Stimulated activated CD8-positive, alpha-beta memory T cell treated with anti-CD3 and anti-CD28 coated beads, Interleukin-4, amount 100 ng/mL, for 24 hours (primary cell): ENCODE measurements at places on chromosomes 16 and 17.

- DNase-seq: no peak
Measured at GRCh38 chr17:37742762-37743611, 1.9 kb downstream of the HNF1B start.

DNA sequence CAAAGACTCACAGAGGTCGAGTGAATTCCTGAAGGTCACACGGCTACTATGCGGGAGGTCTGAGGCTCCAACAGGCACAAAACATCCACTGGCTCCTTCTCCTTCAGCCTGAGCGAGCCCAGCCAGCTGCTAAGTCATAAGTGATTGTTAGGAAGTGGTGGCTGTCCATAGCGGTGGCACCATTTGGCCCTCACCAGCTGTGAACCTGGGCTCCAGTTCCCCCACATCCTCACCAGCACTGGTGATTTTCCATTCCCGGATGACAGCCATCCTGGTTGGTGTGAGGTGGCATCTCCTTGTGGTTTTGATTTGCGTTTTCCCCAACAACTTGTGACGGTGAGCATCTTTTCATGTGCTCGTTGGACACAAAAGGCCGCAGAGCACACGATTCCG, 302.8 kb downstream of the FOXL1 start:
- no peak for DNase-seq

DNA sequence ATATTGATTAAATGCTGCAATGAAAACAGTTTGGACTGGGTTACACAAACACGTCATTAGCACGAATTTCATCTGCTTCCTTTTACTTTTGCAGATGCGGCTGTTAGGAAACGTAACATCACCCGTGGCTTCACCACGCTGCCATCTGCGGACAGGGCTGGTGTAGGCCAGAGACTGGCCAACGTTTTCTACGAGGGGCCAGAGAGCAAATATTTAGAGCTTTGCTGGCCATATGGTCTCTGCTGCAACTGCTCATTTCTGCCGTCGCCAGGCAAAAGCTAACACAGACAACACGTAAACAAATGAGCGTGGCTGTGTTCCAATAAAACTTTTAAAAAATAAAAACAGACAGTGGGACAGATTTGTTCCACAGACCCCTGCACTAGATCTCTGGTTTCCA, 96.6 kb downstream of the ENGASE start:
- DNase-seq: no peak

GRCh38 chr17:2692781-2693135, 18.8 kb downstream of the CLUH start:
- no peak for DNase-seq

- DNase-seq: no peak
Measured at GRCh38 chr17:41118721-41119120, 548 bp upstream of the KRTAP4-11 start.

DNA sequence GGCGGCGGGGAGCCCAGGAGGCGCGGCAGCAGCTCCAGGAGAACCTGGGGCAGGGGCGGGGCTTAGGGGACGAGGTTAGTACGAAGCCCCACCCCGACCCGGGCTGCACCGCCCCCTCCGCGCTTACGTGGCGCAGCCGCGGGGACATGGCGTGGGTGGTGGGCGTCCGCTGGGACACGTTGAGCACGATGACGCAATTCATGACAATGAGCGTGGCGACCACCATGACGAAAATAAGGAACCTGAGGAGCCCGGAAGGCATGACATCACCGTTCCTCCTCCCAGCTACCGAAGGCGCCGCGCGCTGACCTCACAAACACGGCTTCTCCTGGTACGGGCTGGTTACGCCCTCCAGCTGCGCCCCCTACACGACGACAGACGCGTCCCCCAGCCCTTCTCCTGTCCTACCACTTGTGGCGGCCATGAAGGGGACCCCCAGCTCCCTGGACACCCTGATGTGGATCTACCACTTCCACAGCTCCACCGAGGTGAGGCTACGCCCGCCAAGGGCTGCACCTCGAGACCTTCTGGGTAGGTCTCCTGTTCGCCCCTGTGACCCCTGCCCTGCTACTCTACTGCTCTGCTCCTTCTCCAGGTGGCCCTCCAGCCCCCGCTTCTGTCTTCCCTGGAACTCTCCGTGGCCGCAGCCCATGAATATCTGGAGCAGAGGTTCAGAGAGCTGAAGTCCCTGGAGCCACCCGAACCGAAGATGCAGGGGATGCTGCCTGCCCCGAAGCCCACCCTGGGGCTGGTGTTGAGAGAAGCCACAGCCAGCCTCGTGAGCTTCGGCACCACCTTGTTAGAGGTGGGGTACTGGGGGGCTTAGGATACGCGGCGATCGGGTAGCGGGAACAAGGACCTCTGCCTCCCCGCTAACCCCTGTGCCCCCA, at the start of gene C17orf107:
C17orf107 (plus strand) TSS at position 196 of the 890 bp plus-strand sequence; CDS start at position 423, 227 bp downstream.
- DNase-seq: peak; percentile 93

GRCh38 chr16:27747946-27748345, 198.0 kb downstream of the KATNIP start:
- DNase-seq: no peak

DNA sequence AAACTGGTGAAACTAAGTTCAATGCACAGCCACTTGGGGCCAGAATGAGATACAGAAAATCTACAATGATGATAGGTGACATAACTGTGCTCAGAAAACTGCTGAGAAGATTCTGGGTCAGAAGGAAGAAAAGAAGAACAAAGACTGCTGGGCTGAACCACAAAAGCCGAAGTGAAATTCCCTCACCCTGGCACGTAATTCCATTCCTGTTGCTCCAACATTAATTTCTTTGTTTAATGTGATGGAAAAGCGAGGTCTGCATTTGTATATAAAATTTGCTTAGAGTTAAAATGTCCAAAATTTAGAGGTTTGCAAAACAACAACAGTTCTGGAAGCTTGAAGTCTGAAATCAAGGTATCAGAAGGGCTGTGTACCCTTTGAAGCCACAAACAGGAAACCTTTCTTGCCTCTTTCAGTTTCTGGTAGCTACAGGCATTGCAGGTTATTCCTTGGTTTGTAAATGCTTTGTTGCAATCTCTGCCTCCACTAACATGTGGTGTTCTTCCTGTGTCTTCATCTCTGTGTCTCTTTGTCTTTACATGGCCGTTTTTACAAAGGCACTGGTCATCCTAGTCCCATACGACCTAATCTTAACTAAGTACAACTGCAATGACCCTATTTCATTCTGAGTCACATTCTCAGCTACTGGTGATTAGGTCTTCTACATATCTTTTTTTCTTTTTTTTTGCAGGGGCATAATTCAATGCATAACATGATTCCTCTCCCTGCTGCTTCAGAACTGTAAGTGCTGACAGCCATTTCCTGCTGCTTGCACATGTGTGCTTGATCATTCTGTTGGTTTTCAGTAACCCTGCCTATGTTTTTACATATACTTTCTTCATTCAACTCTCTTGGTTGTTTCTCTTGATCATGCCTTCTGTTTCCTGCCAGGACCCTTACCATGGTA, 603.0 kb upstream of the CDH8 start:
- DNase-seq: no peak

DNA sequence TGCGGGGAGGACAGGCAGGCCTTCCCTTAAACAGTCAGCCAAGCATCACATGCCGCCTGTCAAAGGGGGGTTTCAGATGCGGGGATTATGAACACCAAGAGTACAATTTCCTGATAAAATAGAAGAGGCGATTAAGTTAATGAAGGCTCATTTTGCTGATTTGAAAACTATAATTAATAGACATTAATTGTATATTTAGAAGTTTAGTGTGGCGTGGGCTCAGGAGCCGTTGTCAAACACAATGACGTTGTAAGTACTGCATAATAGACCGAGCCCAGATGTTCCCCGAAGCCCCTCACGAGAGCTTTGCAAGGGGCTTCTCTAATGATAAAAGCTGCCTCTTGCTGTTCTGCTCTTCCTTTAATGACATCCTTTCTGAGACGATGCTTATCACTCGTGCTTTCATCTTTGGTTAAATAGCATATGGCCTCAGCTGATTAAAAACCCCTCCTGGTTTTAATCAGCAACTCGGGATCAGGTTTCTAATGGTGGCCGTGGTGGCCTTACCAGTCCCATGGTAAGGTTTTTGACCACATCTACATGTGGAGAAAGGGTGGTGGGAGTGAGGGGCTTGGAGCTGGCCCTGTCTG, 28.2 kb downstream of the SNX20 start:
- DNase-seq: no peak

DNA sequence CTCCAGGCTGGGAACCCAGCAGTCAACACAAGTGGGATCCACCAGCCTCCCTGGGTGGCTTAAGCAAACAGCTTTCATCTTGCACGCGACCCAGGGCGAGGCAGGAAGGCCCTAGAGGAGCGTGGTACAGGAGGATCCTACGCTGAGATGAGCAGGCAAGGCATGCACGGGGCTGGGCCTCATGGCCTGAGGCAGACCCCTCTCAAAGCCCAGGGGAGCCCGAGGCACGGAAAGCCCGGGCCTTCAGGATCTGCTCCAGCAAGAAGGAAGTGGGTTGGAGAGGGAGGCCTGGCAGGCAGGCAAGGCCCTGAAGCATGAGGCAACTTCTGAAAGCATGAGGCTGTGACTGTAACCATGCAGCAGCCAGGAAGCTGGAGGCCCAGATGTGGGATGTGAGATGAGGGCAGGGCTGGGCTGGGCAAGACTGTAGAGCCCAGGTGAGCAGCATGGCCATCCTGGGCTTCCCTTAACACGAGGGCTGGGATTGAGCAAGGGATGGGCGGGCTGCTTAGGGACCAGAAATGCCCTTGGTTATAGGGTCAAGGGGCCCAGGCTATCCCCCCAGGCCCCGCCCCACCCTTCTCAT, 338.7 kb downstream of the C16orf95 start:
- no peak for DNase-seq

DNA sequence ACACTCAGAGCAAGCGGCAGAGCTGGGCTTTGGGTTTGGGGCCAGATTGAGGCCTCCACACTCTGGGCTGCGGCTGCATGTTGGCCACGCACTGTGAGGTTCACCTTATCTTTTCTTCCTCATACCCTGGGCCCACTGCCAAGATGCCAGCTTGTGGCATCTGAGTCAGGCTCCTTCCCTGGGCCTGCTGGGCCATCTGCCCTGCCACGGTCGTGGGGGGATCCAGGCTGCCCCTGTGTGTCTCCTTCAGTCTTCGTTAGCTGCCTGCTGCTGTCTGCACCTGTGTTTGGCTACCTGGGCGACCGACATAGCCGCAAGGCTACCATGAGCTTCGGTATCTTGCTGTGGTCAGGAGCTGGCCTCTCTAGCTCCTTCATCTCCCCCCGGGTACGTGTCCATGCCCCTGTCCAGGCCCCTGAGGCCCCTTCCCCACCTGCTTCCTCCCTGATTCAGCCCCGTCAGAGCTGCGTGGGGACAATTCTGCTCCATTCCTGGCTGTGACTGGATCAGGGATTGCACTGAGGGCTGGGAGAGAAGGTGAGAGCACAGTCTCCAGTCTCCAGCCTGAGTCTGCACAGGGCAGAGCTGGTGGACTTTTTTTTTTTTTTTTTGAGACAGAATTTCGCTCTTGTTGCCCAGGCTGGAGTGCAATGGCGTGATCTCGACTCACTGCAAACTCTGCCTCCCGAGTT, 11.2 kb downstream of the SPNS3 start:
- DNase-seq: no peak

GRCh38 chr16:86039606-86040005, 140.6 kb downstream of the IRF8 start:
- DNase-seq: no peak

DNA sequence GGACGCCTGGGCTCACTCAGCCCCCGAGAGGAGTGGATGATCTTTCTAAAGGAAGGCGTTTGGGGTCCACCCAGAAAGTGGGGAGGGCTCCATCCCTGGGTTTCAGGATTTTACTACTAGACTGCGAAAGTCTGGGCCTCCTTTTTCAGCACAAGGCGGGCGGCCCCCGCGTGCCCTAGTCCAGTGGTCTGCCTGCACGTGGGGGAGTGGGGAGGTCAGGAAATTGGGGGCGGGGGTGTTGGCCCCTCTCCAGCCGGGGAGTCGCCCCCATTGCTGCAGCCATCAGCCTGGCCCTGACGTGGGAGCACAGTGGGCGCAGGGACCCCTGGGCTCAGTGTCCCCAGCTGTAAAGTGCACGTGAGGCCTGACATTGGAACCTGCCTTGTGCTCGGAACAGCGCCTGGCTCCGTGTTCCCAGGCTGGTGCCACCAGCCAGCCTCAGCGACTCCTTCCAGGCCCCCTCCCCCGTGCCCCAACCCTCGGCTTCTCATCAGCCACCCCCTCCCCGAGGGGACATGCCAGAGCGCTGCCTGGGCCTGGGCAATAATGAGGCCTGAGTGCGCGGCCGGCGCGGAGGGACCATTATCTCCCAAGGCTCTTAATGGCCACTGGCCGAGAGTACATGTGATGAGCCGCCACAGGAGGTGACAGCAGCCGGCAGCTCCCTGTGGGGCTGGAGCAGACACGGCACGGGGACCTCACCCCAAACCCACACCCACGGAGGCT, 2.4 kb upstream of the C1QTNF8 start:
- DNase-seq: no peak

GRCh38 chr17:21177854-21178600, 35.9 kb downstream of the TMEM11 start:
- no peak for DNase-seq

- no peak for DNase-seq
Measured at GRCh38 chr17:41614098-41614497, 1.5 kb upstream of the KRT16 start.

- DNase-seq: no peak
Measured at GRCh38 chr17:4215882-4216570, 47.8 kb downstream of the ANKFY1 start.

- DNase-seq: peak; percentile 15
Measured at GRCh38 chr16:6643080-6643686, 689.5 kb upstream of the RBFOX1 start.

DNA sequence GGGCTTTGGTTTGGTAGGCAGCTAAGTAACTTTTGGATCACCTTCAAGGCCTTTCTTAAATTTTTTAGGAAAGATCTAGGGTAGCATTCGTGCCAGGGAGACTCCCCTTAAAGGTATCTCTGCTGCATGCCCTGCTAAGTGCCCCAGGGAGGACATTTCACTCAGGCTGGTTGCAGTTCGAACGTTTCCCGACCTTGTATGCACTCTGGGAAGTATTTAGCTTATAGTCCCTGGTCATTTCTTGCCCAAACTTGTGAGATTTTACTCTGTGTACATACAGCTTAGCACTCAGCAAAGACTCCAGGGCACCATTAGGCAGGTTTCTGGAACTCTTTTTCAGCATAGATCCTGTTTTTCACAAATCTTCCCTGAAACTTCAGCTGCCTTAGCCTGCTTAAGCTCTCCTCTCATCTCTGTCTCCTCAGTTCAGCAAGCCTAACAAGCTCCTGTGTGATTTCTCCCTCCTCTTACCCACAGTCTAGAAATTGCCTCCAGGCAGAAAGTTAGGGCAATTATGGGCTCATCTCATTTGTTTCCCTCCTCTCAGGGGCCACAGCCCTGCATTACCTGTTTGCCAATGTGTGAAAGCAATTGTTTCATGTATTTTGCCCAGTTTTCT, 84.6 kb downstream of the MRTFB start:
- DNase-seq: no peak
